ENCODE measurements at places on chromosomes 5 and 9.

- no peak for DNase-seq
Measured at GRCh38 chr5:150126199-150126920, 29.3 kb downstream of the PDGFRB start.

- DNase-seq = no peak
Measured at GRCh38 chr5:149951138-149951749, 6.7 kb upstream of the PDE6A start.

- no peak for DNase-seq
Measured at GRCh38 chr5:112346411-112347044, 72.5 kb downstream of the EPB41L4A start.

DNA sequence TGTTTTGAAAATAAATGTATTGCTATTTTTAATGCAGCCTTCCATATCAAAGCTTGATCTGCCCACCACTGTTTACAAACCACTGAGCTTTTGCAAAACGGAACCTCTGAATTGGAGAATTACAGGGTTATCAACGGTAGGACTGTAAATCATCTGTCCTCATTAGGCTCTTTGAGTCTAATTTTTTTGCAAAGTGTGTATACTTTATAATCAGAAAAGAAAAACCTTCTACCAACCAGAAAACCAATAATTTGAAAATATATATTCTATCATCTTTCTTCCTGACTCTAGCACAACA lies 6.8 kb upstream of the SLC2A8 start:
- no peak for DNase-seq

- DNase-seq = no peak
Measured at GRCh38 chr5:145975361-145976066, 39.1 kb downstream of the SH3RF2 start.

DNA sequence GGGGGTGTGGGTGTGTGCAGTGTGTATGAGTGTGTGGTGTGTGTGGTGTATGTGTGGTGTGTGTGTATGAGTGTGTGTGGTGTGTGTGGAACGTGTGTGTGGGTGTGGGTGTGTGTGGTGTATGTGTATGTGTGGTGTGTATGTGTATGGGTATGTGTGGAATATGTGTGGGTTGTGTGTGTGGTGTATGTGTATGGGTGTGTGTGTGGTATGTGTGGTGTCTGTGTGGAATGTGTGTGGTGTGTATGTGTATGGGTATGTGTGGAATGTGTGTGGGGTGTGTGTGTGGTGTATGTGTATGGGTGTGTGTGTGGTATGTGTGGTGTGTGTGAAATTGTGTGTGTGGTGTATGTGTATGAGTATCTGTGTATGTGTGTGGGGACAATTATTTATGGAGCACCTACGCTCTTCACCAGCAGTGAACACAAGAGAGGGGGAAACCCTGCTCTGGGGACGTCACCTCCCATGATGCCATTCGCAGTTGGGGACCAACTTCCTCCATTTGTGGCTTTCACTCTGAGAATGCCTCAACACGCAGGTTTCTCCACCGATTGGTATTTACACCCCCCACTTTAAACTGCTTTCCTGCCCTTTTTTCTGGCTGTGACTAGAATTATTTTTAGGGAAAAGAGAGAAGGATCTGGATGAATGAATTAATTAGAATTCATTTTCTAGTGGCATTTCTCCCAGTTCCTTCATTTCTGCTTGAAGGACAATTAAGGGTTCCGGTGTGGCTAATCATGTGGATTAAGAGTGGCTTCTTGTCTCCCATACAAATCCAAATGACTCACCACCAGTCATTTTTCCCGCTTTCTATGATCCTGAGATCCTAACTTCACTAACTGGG lies 238.1 kb downstream of the ROR2 start:
- no peak for DNase-seq

GRCh38 chr5:167964529-167964928 lies 326.9 kb upstream of the WWC1 start:
- no peak for DNase-seq

DNA sequence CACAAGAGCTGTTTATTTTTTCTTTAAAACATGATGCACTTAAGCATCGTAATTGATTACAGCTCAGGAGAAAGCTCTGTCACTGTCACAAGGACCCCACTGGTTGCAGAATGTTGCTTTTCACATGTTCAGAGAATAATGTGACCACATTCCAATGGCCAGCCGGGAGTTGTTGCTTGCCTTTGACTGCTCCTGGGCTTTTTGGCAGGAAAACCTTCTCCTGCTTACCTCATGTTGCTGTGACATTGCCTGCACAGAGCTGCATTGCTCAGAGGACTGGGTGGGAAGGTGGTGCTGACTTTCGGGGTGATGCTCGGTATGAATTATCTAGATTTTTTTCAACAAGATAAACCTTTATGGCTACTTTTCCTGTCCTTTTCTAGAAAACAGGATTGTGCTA lies 88.2 kb downstream of the PALM2AKAP2 start:
- DNase-seq = no peak

DNA sequence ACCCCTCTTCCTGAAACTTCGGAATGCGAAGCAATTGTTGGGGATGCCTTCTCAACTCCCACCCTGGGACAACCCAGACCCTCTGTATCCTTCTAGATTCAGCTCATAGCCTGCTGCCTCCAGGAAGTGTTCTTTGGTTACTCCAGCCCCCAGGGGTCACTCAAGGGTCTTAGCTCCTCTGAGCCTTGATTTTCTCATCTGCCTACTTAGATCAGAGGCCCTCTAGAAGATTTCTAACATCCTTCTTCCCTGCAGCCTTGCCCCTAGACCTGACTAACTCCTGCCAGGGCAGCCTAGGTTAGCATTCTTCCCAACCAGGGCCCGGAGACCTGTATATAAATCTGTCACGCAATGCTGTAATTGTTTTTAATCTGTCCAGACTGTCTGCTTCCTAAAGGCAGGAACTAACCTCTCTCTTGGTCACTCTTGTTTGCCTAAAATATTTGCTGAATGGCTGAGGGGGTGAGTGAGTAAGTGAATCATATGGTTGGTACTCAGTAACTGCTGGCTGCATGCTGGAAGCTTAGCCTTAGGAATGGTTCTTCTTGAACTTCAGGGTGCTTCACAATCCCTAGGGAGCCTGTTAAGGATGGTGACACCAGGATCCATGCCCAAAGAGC lies 8.2 kb downstream of the GALNT10 start:
- no peak for DNase-seq

GRCh38 chr5:124193371-124193789 lies 553.1 kb downstream of the ZNF608 start:
- no peak for DNase-seq

GRCh38 chr9:38363589-38363925 lies 28.9 kb upstream of the ALDH1B1 start:
- no peak for DNase-seq

GRCh38 chr9:8874482-8874881 lies 1074.9 kb upstream of the DMAC1 start:
- DNase-seq = no peak

DNA sequence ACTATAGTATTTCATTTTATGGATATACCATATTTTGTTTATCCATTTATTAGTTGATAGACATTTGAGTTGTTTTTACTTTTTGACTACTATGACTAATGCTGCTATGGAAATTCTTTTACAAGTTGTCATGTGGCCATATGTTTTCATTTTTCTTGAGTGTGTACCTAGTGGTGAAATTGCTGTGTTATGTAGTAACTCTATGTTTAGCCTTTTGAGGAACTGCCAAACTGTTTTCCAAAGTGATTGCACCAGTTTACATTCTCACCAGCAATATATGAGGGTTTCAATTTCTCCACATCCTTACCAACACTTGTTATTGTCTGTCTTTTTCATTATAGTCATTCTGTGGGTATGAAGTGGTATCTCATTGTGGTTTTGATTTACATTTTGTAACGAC lies 75.4 kb downstream of the GRIA1 start:
- no peak for DNase-seq

DNA sequence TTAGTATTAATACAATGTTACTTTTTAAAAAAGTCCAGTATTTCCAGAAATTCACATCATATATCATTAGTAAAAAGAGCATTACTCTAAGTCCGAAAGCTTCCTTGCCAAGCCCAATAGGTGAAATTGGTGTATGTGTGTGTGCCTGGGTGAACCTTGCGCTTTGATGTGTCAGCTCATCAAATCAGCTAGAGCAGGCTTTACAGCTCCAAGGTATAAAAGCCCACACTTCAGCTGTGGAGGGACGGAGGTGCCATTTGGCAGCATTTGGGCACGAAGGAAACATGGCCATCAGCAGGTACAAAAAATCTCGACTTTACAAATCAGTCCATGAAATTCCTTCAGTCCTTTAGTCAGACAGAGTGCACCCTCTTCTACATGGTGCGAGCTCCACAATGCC lies 76.5 kb upstream of the IL7R start:
- no peak for DNase-seq

- DNase-seq = no peak
Measured at GRCh38 chr5:11174591-11174990, 413.6 kb upstream of the DAP start.

- DNase-seq = peak; percentile 80
Measured at GRCh38 chr5:149618581-149619248, 37.4 kb downstream of the ARHGEF37 start.

DNA sequence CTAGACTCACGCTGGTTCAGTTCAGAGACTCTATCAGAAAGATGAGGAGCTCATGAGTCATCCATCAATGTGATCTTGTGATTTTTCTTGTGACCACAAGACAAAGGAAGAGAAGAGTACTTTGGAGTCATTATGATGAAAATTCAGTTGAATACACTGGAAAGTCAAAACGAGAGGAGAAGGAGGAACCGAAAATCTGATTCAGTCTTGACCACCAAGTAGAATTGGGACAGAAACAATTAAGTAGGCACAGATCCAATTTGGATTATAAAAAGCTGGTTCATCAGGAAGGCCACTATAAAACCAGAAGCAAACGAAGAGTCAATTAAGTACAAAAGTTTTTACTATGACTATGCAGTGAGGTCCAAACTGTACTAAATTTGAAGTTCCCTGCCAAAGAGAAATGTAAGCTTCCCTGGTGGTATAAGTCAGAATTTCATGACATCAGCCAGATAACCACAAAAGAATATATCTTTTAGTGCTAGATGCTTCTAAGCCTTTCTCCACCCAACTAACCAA lies 90.9 kb downstream of the THBS4 start:
- no peak for DNase-seq

DNA sequence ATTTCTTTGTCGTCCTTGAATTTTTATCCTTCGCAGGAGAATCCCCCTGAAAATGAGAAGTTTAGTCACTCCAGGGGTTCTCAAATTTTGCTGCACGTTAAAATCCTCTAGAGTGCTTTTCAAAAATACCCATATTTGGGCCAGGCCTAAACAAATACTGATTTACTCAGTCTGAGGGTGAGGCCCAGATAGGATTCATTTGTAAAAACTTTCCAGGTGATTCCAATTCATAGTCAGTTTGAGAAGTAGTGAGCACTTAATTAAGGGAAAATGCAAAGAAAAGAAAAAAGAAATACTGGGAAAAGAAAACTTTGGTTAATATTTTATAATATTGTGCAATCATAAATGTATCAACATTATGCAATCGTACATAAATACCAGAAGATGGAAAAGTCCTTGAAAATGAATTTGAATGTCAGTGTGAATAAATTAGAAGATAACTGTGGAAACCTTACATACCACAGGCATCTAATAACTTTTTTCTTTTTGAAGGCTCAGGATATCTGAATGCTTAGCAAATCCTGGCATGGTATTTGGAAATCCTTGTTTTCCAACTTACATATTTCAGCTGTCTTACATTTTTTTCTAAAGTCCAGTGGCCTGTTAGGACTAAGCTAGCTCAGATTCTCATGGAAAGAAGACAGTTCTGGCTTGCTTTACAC lies 116.5 kb upstream of the DAPK1 start:
- DNase-seq = no peak

DNA sequence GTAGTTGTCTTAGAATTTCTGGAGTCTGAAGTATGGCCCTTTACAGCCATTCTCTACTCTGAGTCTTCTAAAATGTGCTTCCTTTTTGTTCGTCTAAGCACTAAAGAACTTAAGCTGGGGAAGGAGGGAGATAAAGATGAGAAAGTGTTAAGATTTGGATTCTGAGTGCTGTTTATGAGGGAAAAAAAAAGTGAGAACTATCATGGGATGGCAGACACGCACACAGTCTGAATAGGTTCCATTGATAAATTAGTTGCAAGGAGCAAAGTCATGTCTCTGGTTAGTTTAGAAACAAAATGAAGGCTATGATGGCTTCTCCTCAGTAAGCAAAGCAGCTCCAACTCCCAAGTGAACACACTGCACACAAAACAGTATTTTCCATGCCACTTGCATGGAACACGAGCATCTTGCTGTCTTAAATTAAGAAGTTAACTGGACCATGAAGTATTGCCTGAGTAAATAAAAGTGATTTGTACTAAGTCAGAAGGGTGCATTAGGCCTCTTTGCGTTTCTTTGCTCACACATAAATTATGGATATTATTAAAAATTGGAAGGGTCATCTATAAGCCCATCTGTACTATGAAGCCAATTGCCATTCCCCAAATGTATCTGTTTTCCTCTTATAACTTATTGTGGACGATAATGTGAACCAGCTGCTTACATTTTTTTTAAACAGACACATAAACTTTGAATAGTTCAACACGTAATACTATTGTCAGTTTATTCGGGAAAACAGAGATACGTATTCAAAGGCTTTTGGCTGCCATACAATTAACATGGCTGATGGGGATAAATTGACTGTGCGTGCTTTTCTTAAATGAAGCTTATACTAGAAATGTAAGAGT lies 199.3 kb downstream of the SGCD start:
- DNase-seq = no peak

Measured in hematopoietic multipotent progenitor cell treated with erythropoietin and hydrocortisone succinate and interleukin-3 and kit ligand, for 15 days (in vitro differentiated cells).